ENCODE measurements at places on chromosomes 2 and 18.

DNA sequence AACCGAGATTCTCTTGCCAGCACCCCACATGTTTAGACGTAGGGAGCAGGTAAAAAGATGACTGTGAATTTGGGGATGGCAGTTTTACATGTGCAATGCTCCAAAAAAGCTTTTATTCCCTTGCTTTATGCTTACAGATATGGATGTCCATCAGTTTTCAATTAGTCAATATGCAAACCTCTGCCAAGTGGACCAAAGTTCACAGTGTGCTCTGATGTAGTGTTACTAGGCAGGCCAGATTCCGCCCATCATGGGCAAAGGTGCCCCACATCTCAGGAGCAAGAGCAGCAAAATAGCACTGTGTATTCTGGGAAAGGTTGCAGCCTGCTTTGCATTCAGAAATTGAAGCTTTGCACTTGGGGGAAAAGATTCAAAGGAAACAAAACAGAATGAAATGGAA is 329.7 kb upstream of the ZEB2 start:
- DNase-seq = no peak

GRCh38 chr2:11012131-11012693 is 100.5 kb downstream of the KCNF1 start:
- DNase-seq = no peak

DNA sequence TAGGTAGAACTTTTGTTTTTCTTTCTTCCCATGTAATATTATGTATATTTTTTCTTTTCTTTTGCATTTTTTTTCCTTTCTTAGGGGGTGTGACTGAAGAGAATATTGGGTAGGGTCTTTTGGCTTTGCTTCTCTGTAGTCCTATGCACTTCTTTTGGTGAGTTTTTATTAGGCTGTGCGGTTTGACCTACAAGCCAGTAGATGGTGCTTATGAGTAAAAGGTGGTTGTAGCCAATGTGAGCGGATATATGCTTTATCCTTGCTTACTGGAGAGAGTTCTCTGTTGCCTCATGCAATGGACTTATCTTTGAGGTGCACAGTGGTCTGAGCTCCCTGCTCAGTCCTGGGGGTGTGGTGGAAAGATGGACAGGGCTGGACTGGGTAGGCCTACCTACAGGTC is 52.7 kb downstream of the DSEL start:
- DNase-seq = peak; percentile 3

- DNase-seq = no peak
These were observed 40.6 kb downstream of the ZRANB3 start for GRCh38 chr2:135490376-135490775.

DNA sequence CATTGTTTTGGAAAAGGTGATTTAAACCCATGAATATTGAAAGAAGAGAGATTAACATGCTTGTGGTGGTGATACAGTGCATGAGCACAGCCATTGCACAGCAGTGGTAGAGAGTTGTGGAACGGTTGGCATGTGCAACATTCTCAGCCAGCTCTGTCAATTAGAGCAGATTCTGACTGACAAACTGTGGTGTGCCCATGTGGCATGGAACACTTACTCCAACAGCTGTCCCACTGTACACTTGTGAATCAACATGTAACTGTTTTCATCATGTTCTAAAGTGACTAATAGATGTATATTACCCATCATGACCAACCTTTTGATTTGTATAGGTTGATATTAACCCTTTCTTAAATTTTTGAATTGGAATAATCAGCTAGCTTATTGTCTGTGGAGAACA is 55.6 kb downstream of the PKP4 start:
- DNase-seq = no peak

DNA sequence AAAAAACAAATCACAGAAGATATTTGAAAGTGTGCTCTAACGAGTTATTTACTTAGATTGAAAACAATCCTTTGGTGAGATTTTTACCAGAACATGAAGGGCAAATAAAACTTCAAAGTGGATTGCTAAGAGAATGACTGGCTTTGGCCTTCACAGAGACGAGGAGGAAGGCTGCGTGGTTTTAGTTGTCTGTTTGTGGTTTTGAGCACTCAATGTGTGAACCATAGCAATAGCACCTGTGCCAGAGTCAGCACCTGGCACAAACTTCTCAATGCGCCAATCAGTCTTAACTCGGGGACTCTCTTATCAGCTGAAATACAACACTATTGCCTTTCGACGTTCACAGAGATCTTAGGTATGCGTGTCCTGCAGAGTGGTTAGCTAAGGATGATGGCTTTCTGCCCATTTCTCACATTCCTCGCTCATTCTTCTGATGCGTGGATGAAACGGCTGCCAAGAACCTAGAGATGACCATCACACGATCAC is 70.0 kb downstream of the MBP start:
- DNase-seq = no peak

- DNase-seq = peak; percentile 96
These were observed at the start of gene NOL4 for GRCh38 chr18:34224423-34225217. Gene NOL4, minus strand, starts transcription at chr18:34224913. Its CDS starts 1,660 bp downstream, at chr18:34223253.

GRCh38 chr2:48198371-48198770 is 292.1 kb upstream of the FBXO11 start:
- DNase-seq = no peak

DNA sequence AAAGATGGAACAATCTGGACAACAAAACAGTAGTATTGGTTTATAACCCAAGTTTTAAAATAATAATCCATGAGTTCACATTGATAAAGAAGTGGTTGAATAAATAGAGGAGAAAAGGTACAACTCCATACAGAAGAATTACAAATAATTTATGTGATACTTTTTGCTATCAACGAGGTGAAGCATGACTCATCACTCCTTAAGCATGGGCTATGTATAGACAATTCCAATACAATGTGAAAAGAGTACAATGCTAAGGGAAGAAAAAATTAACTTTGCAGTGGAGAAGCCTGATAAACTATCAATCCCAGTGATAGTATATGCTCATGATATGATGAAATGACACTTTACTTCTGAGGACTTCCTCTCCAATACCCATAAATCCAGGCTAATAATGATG is 312.9 kb downstream of the GULP1 start:
- no peak for DNase-seq

DNA sequence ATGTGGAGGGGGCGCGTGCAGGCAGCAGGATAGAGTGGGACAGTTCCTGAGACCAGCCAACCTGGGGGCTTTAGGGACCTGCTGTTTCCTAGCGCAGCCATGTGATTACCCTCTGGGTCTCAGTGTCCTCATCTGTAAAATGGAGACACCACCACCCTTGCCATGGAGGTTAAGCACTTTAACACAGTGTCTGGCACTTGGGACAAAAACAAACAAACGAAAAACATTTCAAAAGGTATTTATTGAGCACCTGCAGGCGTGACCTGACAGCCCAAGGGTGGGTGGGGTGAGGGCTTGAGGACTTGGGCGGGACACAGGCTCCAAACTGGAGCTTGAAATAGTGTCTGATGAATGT is 4.6 kb upstream of the CTDSP1 start:
- DNase-seq = no peak

DNA sequence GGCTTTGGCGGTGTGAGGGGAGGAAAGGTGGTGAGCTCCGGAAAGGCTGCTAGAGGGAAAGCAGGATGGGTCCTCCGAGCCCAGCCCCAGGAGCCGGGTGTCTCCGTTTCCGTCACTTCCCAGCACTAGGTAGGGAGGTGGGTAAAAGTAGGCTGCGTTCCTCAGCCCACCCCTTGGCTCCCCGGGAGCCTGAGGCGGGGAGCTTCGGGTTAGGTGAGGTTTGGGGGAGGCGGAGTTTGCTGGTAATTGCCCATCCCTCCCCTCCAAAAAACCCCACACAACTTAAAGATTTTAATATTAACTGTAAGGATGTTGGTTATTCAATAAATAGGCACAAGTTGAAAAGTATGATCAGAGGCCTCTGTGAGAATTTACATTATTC is 552 bp upstream of the ATF2 start:
- DNase-seq = no peak

DNA sequence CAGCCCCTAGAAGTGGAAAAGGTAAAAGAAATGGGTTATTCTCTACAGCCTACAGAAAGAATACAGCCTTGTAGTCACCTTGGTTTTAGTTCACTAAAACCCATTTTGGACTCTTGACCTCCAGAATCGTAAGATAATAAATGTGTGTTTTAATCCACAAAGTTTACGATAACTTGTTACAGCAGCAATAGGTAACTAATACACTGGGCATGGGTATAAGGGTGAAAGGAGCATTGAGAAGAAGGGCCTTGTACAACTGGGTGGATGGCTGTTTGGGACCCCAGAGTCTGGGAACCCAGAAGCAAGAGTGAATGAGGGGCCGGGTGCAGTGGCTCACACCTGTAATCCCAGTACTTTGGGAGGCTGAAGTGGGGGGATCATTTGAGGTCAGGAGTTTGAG is 2.2 kb upstream of the MFSD6 start:
- no peak for DNase-seq

GRCh38 chr2:17719562-17720371 is 33.8 kb downstream of the SMC6 start:
- DNase-seq = peak; percentile 19

DNA sequence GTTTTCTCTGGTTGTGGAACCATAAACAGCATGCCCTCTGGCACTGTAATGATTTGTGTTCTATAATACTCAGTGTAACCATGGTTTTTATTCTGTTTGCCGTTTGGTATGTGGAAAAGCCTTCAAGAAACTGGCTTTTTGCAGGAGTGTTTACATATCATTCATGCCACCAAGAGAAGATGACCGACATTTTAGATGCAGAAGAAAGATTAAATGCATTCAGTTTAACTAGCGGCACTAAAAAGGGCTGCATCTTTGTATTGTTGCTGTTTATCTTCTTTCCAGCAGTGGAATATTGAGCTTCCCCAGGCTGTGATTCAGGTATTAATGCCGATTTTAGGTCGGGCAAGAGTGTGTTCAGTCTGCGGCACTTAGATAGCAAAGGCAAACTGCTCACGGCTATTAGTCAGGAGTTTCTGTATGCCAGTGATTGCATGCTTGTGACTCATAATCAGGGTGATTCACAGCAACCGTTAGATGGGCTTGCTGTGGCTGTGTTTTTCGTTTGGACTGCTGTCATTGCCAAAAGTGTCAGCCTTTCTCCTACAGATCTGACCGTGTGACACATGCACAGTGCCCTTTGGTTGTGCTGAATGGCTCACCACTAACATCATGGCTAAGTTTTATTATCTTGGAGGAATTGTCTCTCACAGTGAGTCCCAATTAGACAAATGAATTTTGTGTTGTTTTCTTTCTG is 479.7 kb downstream of the PARD3B start:
- DNase-seq = peak; percentile 26

- DNase-seq = no peak
These were observed 28.6 kb upstream of the TMEM87B start for GRCh38 chr2:112026509-112026908.

DNA sequence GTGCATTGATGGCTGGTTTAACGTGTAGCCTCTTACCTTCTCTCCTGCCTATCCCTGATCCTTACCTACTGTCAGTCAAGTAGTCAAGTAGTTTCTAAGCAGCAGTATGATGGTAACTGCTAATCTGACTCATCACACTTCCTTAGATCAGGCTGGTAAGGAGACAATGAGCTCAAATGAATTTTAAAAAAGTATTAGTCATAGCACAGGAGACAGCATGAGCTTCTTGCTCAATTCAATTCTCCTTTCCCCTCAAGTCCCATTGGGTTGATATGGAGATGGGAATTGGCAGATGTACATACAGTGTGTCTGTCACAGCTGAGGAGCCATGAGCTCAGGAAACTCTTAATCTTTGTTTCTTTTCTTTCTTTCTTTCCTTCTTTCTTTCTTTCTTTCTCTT is 799.7 kb downstream of the LRP1B start:
- no peak for DNase-seq

DNA sequence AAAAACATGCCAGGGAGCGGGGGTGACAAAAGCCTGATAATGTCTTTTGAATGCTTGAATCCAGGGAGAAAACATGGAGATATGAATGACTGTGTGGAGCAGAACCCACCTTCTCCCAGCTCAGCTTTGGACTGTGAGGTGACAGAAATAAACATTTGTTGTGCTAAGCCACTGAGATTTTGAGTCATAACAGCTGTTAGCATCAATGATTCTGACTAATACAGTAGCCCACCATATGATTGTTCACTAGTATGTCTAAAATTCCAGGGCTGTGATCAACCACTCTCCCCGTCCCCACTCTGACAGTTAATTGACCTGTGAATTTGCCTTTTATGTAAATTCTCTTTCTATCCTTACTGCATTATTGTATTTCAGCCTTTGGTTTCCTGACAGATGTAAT is 69.1 kb downstream of the PDK1 start:
- no peak for DNase-seq

- DNase-seq = no peak
These were observed 39.5 kb downstream of the ADNP2 start for GRCh38 chr18:80148326-80149199.

GRCh38 chr2:222281506-222281905 is 17.3 kb downstream of the PAX3 start:
- DNase-seq = no peak

DNA sequence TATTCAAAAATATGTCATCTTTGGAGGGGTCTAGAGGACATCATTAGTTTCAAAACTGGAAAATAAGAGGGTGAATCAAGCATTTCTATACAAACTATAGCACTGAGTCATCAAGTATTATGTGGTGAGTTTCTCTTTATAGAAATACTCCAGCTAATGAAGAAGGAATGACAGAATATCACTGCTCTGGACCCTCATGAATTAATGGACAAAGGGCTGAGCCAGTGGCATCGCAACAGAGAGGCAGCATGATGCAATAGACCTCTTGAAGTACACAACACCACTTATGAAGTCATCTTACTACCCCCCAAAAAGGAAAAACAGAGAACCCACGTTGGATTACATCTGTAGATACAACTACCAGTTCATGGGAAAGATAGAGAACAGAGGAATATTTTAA is 27.4 kb upstream of the EIF2AK3 start:
- DNase-seq = no peak

DNA sequence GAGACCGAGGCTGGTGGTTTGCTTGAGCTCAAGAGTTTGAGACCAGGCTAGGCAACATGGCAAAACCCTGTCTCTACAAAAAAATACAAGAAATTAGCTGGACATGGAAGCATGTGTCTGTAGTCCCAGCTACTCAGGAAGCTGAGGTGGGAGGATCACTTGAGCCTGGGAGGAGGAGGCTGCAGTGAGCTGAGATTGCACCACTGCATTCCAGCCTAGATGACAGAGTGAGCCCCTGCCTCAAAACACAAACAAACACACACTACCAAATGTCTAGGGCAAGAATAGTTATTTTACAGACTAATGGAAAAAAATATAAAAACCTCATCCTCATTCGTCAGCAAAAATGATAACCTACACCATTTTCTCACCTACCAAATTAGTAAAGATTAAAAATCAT is 15.3 kb downstream of the BUB1 start:
- no peak for DNase-seq

DNA sequence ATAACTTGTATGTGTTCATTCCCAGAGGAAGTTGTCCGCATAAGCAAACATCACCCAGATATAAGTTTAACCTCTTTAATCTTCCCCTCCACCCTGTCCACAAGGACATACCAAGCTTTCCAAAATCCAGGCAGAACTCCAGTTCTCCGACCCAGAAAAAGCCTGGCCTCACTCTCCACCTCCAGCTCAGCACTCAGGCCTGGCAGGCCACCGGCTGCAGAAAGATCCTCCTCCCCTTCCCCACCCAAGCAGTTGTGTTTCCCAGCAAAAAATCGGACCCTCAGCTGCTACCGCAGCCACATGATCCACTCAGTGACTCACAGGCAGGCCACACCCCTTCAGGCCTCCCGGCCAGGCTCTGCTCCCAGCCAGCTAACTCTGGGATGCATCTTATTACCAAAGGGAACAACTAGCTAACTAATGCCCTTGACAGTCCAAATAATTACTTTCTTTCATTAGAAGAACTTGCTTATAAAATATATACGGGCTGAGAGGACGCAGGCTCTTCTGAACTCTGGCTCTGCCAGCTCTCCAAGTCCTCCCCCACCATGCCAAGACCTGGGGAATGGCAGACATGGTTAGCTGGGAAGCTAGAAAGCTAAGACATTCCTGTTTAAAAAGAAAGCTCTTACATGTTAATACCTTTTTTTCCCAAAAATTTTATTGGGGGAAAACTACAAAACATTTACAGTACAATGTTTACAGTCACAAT is 4.5 kb downstream of the ZFP36L2 start:
- peak; percentile 70 for DNase-seq

All from HEK293T (cell line).